ENCODE measurements at places on chromosomes 6 and 20. TPM values are rescaled to one million over a fixed set of nuclear protein-coding genes. Genes with fewer than 3 reads are reported as not detected.
A peak's percentile ranks its signal among the peaks of the same experiment; 100 is the strongest.

GRCh38 chr6:154805288-154805911 is 72.2 kb downstream of the SCAF8 start:
- no peak for DNase-seq

SLC26A8 gene
- 0.26 TPM for polyA plus RNA-seq

CEP57L1 gene
- 3.8 TPM for polyA plus RNA-seq

ENPP5 gene
- 0.17 TPM for polyA plus RNA-seq

GRCh38 chr20:49568278-49569151 is 578 bp upstream of the PTGIS start:
- no peak for DNase-seq

GMPR gene
- 5.6 TPM for polyA plus RNA-seq

RAB44 gene
- polyA plus RNA-seq = 0.02 TPM

LPA gene
- 13.1 TPM for polyA plus RNA-seq

DNA sequence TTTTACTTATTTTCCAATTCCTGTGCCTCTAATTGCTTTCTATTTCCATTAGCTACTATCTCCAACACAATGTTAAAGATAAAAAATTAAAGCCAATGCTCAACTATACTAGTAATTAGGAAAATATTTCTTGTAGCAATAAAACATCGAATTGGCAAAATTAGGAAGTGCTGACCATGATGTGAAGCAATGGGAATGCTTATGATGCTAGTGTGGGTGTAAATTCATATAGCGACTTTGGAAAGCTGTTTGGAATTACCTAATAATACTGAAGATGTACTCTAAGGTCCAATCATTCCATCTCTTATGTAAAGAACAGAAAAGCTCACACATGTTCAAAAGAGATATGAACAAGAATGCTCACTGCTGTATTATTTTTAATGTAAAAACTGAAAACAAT is 78.2 kb downstream of the UBE3D start:
- no peak for DNase-seq

PTCRA gene
- 0.63 TPM for polyA plus RNA-seq

- no peak for DNase-seq
These were observed 2.6 kb downstream of the DSE start for GRCh38 chr6:116373300-116373699.

GRCh38 chr6:3977875-3978711 is 100.8 kb downstream of the FAM217A start:
- DNase-seq = no peak

GRCh38 chr6:124536842-124537191 is 425.4 kb upstream of the RNF217 start:
- no peak for DNase-seq

BPI gene
- 0.37 TPM for polyA plus RNA-seq

GRCh38 chr20:760751-761417 is 7.4 kb downstream of the SLC52A3 start:
- peak; percentile 63 for DNase-seq

- no peak for DNase-seq
These were observed 12.6 kb upstream of the SLC17A5 start for GRCh38 chr6:73666393-73666792.

GRCh38 chr6:153340568-153340967 is 209.5 kb upstream of the RGS17 start:
- no peak for DNase-seq

DNA sequence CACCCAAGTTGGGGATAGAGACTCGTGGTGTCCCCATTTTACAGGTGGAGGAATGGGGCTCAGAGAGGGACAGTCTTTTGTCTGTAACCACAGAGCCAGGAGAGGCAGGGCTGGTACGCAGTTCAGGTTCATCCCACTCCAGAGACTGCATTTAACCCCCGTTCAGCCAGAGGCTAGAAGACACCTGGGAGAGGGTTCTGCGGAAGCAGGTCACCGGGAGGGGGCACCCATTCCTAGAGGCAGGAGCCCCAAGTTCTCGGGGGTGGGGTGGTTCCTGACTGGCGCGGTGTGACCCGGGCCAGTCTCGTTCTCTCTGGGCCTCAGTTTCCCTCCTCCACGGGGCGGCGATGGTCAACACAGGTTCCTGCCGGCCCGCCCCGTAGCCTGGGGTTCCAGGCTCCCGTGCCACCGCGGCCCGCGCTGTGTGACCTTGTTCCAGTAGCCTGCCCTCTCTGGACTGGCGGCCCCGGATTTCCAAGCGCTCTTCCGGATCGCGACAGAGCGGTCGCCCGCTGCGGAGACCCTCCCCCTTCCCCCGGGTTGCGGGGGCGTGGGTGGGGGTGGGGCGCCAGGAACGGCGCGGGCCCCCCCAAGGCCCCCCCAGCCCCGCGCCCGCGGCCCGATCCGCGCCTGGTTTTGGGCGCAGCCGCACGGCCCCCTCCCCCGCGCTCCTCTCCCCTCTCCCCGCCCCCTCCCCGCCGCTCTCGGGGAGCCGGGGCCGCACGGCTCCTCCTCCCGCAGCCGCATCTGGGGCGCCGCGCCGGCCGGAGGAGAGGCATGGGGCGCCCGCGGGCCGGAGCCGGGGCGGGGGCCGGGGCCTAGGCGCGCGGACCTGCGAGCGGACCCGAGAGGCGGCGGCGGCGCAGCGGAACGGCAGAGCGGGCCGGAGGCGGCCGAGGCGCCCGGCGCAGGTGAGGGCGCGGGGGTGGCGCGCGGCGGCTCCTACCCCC is at the start of gene DLGAP4:
TSS of gene DLGAP4 (plus strand) at position 738 of the 950 bp plus-strand sequence. CDS start 125,379 bp downstream, outside the sequence.
- no peak for DNase-seq

RAB5IF gene
- 167 TPM for polyA plus RNA-seq

NRN1 gene
- 1.5 TPM for polyA plus RNA-seq

DNA sequence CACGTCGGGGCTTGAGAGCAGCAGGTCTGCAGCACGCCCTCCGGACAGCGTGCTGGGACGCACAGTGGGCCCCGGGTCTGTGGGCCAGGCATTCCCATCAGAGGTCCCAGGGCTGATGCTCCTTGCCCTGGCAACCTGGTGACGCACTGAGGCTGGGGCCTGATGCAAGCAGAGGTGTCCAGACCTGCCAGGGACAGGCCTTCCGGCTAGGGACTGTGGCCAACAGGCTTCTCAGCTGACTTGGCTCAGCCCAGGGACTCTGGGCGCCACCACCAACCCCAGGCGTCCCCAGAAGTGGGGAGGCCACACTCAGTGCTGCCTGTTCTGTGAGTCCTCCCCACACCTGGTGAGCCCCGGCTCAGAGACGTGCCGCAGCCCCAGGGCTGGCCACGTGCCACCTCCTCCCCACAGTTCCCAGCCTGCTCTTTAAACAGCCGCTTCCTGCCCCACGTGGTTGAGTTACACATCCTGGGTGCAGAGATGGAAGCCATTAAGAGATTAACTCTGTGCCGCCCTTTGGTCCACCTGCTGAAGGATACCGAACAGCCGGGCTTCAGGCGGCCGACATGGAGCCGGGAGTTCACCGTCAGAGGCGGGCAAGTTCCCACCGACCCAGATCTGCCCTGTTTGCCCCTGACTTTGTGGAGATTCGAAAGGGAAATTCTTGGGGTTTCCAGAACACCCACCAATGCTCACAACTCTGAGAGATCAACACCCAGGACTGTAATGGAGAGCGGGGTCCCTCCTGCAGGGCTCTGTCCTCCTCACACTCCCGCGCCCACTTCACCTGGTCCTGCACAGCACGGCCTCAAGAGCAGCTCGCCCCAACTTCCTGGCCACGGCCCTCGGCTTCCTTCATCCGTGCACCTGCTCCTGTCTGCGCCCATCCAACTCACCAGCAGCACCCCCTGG is 37.6 kb upstream of the ZBP1 start:
- DNase-seq = peak; percentile 32

DNA sequence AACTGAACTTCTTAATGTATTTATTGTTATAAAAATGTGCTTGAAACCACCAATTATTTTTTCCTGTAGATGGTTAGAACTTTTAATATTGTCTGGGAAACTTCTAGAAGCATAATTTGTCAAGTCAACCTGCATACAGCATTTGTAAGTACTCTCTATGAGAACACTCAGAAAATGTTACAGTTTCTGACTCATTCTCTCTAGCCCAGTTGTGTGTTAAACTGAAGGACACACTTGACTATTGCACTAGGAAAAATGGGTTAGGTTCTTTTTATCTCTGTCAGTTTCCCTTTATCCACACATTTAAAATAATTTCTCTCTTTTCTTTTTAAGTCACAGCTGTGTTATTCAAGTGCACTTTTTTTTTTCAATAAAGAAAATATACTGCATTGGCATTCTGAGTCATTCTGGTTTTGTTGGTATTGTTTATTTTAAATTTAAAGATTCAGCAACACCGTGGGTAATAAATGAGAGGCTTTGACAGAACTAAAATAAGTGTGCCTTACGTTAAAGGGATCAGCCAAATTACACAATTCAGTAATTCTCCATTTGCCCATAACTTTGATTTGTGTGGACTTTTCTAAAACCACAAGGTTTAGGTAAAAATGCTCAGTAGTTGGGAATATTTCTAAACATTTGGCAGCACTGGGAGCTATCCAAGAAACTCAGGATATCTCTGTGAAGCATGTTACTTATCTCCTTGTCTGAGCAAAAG is 50.7 kb downstream of the OPN5 start:
- no peak for DNase-seq

POLR3F gene
- polyA plus RNA-seq = 2.5 TPM

- DNase-seq = no peak
These were observed 302.6 kb upstream of the NRSN1 start for GRCh38 chr6:23823421-23823820.

DNA sequence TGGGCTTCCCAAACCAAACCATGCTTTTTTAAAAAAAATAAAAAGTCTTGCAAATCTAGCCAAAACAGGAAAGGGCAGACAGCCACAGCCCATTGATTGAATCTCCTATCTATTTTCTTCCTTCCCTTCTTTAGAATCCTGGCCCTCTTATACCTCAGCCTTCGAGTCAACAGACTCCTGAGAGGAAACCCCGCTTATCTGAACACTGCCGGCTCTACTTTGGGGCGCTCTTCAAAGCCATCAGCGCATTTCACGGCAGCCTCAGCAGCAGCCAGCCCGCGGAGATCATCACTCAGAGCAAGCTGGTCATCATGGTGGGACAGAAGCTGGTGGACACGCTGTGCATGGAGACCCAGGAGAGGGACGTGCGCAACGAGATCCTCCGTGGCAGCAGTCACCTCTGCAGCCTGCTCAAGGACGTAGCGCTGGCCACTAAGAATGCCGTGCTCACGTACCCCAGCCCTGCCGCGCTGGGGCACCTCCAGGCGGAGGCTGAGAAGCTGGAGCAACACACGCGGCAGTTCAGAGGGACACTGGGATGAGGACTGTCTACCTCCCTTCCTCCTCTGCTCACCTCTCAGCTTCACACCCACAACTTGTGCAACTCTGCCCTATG is 10.1 kb upstream of the RTF2 start:
- DNase-seq = no peak

- peak; percentile 61 for DNase-seq
These were observed 37.7 kb downstream of the KCNQ2 start for GRCh38 chr20:63434599-63435378.

CST1 gene
- polyA plus RNA-seq = not detected

HLA-DMB gene
- 2.8 TPM for polyA plus RNA-seq

DNA sequence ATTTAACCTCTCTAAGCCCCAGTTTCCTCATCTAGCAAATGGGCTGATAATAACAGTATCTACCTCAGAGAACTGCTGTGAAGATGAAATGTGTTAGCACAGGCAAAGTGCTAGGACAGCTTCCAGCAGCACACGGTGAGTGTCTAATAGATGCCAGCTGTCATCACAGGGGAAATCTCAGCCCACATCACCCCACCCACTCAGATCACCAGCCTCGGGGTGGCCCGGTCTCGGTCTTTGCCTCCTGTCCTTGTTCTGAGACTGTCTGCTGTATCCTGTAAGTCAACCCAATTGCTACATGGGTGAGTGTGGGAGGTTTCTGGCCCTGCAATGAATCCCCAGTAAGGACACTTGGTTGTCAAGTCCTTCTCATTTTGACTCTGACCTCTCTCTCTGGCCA is 99.5 kb upstream of the ZNFX1 start:
- no peak for DNase-seq

GRCh38 chr6:112800439-112800838 is 453.3 kb downstream of the RFPL4B start:
- no peak for DNase-seq

MARCKS gene
- polyA plus RNA-seq = 6.6 TPM

DNA sequence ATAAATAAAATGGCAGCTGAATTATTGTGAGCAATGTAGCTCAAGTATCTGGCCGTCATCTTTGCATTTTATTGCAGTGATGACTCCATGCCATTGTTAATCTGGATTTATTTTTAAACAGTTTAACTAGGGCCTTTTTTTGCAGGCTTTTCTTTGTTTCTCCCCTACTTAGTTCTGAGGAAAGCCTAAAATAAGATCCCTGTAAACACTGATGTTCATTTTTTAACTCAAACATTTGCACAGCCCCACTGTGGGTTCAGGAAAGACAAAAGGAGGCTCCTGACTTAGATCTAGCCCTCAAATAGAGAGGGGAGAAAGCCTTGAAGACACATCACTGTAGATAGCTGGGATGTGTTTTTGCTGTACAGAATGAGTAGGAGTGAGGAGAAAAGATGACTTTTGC is 69.2 kb downstream of the PLEKHG1 start:
- DNase-seq = no peak

SEMG1 gene
- not detected for polyA plus RNA-seq

DNA sequence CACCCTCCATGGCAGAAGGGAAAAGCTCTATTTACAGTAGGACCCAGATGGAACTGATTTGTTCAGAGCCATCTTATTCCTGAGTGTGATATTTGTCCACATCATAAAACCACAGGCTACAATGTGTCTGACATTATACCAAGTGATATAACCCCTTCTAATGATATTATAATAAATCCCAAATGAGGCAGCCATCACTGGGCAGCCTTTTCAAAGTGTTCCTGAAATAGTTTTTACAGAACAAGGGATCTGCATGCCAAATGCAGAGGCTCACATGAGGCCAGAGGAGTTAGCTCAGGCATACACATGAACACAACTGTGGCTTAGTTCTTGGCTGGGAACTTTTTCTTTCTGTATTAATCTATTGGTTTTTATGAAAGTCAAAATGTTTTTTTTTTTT is 207.7 kb downstream of the MAFB start:
- DNase-seq = no peak

ATP6V1G2 gene
- polyA plus RNA-seq = 0.36 TPM

GATA5 gene
- polyA plus RNA-seq = 0.31 TPM

FYN gene
- 11.2 TPM for polyA plus RNA-seq

COL11A2 gene
- polyA plus RNA-seq = 0.15 TPM

BTN2A1 gene
- 5.9 TPM for polyA plus RNA-seq

All from liver (tissue), 10 donors.